Left hindlimb (tissue), 1 donor: ENCODE measurements at places on chromosomes 4 and X.

GRCh38 chr4:101968364-101968763 lies 177.8 kb downstream of the BANK1 start:
- no peak for DNase-seq

DNA sequence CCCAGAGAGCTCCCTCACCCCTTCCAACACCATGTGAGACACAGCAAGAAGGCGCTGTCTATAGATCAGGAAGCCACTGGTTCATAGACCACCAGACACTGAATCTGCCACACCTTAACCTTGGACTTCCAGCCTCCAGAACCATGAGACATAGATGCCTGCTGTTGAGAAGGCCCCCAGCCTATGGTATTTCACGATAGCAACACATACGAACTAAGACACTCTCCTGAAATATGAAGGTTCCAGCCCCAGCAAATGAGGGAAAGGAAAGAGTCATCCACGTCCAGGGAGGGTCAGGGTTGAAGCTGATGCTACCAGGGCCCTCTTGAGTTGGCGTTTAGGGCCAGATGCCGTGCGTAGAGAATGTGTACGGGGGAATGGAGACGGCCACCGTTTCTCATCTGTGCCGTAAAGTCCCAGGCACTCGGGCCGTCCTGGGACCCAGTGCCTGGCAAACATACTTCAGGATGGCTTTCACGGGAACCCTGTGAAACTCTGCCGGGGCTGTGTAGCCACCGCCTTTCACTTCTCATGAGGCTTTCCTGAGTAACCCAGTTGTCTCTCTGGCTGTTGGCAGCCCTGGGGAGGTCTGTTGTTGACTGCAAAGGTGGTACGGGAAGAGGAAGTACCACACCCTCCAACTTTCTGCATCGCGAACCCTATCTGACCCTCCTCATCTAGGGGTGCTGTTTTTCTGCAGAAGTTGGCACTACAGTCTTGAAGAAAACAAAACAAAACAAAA lies 17.7 kb upstream of the P2RY8 start:
- no peak for DNase-seq

GRCh38 chr4:10466161-10466560 lies 8.9 kb upstream of the ZNF518B start:
- no peak for DNase-seq

DNA sequence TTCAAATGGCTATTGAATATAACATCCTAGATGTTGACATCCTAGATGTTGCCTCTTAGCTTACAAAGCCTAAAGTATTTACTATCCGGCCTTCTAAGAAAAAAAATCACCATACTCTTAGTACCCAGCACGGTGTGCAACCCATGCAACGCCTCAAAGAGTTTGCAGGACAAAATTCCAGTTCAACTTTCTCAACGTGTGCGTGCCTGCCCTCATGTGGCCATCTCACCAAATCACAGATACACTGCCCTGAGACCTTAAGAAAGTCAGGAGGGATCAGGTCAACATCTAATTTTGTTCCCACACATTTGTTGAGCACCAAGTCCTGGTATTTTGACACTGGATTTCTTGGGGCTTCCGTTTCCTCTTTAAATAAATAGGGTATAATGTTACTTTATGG lies 68.3 kb downstream of the CRMP1 start:
- no peak for DNase-seq

GRCh38 chrX:136866337-136867095 lies 14.0 kb downstream of the RBMX start:
- no peak for DNase-seq

DNA sequence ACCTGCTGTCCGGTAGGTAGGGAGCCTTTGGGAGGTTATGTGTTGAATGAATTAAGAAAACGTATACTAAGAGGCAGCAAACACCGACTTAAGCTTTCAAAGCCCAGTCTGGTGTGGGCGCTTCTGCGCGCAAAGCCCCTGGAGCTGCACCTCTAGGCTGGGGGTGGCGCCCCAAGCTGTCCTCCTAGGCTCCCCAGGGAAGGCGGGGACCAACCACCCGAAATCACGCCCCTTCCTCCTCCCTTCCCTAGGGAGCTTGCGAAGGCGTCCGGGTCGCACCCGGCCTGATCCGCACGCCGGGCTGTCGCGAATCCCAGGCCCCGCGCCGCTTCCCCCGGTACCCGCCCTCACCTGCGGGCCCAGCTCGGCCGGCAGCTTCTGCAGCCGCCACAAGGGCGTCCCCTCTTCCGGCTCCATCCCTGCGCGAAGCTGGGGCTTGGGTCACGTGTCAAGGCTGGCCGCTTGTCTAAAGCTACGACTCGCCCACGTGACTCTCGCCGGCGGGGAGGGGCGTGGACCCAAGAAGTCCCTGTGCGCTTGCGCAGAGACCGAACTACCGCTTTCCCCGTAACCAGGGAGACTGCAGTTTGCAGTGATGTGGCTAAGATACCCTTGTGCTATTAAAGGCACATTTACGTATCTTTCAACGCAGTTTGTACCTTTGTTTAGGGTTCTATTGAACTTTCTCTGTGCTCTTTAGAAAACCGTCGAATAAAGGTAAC lies at the start of gene COMMD8:
TSS of gene COMMD8 (minus strand) at position 468 of the 722 bp plus-strand sequence. CDS start at position 417, 51 bp downstream.
- peak; percentile 96 for DNase-seq

GRCh38 chr4:40870150-40870549 lies 120.4 kb downstream of the NSUN7 start:
- no peak for DNase-seq
